ENCODE measurements at places on chromosomes 4 and X.

DNA sequence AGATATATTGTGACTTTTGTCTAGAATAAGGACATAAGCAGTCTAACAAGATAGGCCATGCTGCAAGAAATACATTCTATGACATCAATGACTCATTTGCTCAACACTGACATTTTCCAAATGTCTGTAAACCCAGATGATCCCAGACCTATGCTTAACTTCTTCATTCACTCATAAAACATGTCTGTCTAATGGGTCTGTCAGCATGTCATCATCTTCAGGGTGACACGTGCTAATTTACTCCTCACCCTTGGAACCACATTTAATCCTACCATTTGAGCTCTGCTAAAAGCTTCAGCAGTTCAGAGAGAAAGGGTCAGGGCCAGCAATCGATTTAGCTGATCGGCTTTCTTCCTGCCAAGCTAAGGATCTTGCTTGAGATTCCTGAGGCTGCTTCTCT is 109.4 kb upstream of the MAP3K15 start:
- no peak for DNase-seq

DNA sequence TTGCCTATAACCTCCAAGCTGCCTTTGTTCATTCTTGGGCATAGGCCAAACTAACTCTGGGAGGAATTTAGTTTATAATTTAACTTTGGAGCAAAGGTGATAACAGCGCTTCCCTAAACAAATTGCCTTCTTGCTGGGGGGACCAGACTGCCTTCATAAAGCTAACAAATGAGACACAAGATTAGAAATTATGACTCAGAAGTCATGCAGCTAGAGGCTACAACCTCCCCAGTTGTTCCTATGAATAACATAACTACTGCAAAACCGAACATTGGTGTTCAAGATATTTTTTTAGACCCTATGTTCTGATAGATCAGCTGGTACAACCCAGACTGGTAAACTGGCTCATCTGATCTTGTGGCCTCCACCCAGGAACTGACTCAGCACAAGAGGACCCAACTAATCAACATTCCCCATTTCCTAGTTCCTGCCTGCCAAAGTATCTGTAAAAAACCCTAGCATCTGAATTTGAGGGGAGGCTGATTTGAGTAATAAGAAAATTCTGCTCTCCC is 22.0 kb upstream of the TMPRSS11B start:
- DNase-seq: no peak

DNA sequence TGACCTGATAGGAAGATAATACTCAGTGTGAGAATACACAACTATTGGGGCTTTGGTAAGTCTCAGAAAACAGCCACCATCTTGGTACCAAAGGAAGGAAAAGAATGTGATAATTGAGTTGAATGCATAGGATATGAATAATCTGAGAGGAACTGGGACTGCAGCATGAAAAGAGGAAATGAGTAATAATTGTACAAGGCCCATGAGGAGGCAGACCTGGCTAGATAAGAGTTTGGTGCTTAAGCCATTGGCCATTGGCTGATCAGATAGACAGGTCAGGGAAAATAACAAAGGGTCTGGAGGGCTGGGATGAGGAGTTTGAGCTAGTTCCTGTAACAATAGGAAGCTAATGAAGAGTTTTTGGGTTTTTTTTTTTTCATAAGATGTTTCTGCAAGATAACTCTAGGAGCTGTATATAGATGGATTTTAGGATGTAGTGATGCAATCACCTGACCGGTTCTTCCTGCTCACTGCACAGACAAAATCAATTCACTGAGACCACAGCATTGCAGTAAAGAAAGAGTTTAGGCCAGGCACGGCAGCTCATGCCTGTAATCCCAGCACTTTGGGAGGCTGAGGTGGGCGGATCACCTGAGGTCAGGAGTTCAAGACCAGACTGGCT is 5.3 kb upstream of the TRMT2B start:
- peak; percentile 24 for DNase-seq

DNA sequence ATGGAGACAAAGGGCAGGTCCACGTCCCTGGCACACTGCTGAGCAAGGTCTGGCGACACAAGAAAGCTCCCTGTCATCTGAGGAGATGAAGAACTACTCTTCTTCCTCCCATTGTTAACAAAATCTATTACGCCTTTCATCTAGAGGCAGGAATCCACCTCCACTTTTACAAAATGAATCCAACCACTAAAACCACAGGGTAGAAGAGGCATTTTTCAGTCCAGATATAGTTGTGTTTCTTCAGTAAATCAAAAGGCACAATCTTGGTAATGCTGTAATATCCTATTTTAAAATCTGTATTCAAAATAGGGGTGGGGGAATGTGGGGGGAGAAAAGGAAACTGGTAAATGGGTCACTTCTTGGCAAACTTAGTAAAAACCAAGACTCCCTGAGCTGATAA is 101.4 kb downstream of the CDS1 start:
- no peak for DNase-seq

DNA sequence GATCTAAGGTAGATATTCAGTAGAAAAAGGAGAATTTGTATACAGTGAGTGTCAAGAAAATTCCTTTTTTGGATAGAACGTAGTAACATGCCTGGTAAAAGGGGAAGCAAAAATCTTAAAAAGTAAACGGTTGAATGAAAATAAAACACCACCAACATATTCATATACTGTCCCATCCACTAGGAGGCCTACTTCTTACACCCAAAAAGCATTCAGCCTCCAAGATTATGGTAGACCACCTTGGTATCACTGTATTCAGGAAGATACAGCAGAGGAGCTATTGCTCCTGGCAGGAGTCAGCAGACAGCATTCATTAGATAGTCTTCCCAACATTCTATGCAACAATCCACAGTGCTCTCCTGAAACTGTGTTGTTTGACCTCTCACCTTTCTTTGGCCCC is 274.6 kb upstream of the MAGEB2 start:
- no peak for DNase-seq

DNA sequence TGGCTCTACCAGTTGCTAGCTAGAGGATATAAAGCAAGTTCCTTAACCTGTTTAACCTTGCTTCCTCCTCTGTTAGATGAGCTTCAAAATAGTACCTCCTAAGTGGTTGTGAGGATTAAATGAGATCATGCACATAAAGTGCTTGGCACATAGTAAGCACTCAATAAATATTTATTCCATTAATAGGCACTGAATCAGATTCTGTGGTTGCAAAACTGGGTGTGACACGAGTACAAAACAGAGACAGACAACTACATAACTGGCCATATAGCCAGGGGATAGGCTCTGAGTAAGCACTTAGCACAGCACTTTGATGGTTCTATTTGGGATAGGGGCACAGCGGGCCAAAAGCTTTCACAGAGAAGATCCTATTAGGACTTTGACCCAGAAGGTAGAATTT is 150.3 kb downstream of the RELL1 start:
- DNase-seq: no peak

- no peak for DNase-seq
Measured at GRCh38 chr4:151165205-151166000, 66.0 kb downstream of the RPS3A start.

GRCh38 chr4:173174594-173175012 is 6.0 kb downstream of the GALNT7 start:
- DNase-seq: no peak

GRCh38 chr4:93475730-93476129 is 352.8 kb upstream of the ATOH1 start:
- no peak for DNase-seq

- DNase-seq: no peak
Measured at GRCh38 chr4:174657472-174657871, 135.2 kb upstream of the HPGD start.
